ENCODE measurements at places on chromosomes 1 and 21.

DNA sequence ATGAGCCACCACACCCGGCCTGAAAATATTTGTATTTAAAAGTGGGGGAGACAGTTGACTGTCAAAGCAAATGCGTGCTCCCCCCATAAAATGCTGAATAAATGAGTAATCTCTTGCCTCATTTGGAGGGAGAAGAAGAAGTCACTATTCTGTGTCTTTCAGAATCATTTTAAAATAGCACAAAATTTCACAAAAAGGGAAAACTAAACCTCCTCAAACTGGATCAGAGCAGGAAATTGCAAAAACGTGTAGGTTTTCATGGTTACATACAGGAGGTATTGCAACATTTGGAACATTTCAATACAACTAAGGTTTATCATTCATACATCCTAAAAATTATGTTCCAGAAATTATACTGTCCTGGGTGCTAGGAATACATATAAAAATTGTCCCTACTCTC lies 13.6 kb downstream of the MTF1 start:
- DNase-seq: no peak

DNA sequence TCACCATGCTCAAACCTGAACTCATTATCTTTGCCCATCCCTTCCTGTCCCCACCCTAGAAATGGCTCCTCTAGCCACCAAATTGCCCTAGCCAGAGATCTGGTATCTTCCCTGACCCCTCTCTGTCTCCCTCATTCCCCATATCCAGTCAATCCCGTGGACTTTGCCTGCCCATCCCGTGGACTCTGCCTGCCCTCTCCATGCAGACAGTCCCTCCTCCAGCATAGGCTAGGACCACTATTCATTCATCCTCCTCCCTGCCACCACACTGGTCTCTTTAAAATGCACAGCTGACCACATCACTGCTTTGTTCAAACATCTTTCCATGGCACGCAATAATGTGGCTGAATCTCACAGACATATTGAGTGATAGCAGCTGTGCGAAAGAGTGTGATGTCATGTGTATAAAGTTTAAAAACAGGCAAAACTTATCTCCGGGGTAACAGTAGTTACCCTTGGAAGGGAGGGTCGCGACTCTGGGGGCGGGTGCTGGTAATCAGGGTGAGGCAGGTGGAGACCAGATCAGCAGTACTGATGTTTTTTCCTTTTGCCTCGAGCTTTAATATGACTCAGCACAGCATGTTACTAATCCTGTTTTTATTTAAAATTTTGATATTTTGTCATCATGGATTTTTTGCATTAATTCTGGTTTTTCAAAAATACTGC lies 4.8 kb upstream of the SLC2A1 start:
- DNase-seq: peak; percentile 57

DNA sequence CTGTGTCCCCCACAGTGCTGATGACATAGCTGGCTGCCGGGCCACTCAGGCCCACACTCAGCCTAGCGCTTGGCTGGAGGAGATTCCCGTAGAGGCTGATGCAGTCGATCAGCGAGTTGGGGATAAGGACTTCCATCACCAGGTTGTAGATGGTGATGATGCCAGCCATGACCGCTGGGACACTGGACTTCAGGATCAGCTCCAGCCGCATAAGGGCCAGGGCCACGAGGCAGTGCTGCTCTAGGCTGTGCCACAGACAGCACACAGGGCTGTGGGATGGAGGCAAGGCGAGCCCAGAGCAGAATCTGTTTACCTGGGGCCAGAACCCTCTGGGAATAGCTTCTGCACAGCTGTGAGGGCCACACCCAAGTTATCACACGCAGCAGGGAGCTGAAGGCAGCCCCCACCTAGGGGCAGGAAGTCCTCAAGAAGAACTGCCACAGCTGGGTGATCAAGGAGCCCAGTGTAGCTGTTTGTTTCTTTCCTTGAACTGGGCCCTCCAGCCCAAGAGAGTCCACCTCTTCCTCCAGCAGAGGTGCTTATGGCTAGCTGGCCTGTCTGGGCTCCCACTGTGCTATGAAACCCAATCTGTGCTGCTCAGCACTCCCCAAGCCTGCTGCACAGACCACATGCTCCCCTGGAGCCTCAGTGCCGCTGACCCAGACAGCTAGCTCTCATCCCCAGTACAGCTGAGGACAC lies 6.2 kb downstream of the SLC2A1 start:
- no peak for DNase-seq

DNA sequence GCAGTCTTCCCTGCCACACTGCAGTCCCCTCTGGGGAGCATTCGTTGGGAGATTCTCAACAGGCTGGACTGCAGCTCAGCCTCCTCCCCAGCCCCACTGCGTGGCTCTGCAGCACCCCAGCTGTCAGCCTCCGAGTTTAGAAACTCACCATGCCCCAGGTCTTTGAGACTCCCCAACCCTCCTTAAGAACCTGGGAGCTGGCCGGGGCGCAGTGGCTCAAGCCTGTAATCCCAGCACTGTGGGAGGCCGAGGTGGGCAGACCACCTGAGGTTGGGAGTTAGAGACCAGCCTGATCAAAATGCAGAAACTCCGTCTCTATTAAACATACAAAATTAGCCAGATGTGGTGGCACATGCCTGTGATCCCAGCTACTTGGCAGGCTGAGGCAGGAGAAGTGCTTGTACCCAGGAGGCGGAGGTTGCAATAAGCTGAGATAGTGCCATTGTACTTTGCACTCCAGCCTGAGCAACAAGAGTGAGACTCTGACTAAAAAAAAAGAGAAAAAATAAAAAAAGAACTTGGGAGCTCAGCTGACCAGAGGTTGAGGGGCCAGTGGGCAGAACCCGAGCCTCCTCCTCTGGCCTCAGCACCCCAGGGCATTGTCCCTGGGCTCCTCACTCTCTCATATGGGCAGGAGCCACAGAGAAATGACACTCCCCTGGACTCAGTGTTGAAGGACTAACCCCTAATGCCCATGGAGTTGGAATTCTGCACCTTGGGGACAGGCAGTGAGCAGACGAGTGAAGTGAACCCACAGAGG lies 5.6 kb downstream of the OLIG2 start:
- DNase-seq: no peak

GRCh38 chr1:210413951-210414350 lies 85.2 kb downstream of the HHAT start:
- no peak for DNase-seq

DNA sequence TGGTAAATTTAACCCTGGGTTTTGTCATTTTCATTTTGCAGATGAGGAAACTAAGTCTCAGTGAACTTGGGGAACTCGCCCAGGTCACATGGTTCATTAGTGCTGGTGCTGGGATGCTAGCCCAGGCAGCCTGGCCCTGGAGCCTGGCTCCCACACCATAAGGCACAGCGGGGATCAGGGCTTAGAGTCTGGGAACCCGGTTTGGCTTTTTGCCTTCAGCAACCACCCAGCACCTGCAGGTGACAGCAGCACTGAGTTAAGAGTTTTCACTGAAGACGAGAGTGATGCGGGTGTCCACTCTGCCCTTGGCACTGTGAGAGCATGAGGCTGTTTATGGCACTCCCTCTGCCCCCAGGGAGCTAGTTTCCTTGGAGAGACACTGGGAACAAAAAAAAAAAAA lies 18.4 kb upstream of the CD101 start:
- DNase-seq: no peak

GRCh38 chr21:33197496-33197895 lies 32.2 kb upstream of the IFNAR2 start:
- DNase-seq: no peak

All from amniotic stem cell (primary cell).